Fibroblast of skin of left quadriceps (primary cell): ENCODE measurements at places on chromosomes 3 and 15.

GRCh38 chr15:83556754-83557153, 97.2 kb upstream of the ADAMTSL3 start:
- no peak for DNase-seq

GRCh38 chr3:95612611-95613010, 1201.8 kb upstream of the EPHA6 start:
- DNase-seq: no peak

DNA sequence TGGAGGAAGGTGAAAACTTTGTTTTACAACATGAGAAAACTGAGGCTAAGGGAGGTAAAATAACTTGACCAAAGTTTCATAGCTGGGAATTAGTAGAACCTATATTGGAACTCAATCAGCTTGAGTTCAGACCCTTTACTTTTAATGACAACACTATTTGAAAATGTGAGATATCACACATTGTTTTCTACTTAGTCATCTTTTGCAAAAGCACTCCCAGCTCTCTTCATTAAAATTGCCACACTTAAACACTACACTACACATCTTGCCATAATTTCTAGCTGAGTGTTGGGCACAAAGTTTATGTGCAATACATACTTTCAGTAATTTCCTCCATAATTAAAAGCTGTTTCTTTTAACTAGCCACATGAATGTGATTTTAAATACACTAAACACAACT, 230.4 kb upstream of the DCBLD2 start:
- peak; percentile 60 for DNase-seq

DNA sequence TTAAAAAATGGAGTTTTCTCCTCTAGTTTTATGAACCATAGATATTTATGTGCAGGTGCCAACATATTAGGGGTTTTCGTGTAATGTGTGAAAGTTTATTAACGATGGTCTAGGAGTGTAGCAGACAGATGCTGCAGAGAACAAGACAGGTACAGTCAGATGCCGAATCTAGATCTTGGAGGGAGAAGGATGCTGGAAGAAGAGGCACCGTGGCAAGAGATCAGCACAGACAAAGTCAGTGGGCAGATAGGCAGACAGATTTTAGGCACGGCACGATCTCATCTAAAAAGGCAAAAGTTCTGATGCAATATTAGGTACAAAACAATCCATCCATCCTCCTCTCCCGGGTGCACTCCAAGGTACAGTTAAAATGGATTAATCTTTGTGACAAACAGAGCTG, 161.6 kb downstream of the TIGIT start:
- no peak for DNase-seq
